ENCODE measurements at places on chromosomes 5 and 9.

DNA sequence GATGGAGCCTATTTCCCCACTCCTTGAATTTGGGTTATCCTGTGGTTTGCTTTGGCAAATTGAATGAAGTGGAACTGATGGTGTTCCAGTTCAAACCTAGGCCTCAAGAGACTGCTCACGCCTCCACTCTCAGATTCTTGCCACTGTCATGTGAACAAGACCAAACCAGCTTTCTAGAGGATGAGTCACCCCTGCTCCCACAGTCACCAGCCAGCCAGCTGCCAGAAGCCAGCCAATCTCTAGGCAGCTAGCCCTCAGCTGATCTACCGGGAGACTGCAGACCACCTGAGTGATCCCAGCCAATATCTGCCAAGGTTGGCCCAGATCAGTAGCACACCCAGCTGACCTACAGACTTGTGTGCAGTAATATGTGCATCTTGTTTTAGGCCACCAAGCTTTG is 300.6 kb downstream of the TMEM38B start:
- DNase-seq = no peak

- DNase-seq = no peak
Measured at GRCh38 chr9:2663461-2664173, 42.0 kb downstream of the VLDLR start.

- DNase-seq = no peak
Measured at GRCh38 chr9:114688909-114689610, 7.1 kb upstream of the TEX48 start.

- no peak for DNase-seq
Measured at GRCh38 chr9:77829420-77829819, 181.3 kb upstream of the GNA14 start.

DNA sequence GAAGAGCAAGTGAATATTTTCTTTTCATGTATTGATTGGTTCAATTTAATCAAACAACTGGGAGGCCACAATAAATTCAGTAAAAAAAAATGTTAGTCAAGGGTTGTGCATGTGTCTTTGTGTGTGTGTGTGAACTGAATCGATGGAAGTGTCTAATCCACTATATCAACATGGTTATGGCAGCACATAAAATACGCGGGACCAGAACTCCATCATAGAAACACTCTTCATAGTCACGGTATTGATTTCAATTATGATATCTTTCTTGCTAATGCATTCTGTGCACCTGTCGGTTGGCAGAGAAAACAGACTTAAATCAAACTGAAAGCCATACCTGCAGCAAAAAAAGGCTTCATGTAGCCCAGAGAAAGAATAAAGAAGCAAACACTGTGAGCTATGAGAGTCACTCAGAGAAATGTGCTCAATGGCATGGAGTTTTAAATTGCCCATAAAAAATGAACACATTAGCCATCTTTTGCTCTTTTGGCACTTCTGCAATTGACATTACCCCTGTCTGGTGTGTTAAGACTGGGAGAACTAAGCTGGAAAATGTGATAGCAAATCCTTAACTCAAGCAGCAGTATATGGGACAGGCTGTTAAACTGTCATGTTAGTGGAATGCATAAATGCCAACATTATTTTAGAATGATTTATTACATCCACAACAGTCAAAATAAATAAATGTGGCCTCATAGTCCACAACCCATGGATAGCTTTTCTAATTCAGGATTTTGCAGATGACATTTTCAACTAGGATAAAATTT is 642.4 kb upstream of the C9orf72 start:
- no peak for DNase-seq

DNA sequence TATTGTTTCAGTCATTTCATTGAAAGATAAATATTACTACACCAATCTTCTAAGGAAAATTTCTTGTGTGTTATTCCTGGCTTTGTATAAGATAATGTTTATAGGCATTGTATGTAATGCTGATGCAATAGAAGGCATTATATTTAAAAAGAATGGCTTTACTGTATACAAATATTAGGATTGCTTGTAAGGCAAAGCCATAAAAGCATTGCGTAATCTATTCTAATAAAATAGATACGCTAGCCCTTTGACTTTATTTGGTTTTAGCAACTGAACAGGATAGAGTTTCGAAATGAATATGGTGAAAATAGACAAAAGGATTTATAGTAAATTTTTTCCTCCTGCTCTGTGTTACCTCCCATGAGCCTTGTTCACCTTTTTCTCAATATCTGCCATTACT is 5.5 kb upstream of the LYSMD3 start:
- no peak for DNase-seq

GRCh38 chr5:113029614-113030013 is 53.0 kb downstream of the DCP2 start:
- DNase-seq = no peak

DNA sequence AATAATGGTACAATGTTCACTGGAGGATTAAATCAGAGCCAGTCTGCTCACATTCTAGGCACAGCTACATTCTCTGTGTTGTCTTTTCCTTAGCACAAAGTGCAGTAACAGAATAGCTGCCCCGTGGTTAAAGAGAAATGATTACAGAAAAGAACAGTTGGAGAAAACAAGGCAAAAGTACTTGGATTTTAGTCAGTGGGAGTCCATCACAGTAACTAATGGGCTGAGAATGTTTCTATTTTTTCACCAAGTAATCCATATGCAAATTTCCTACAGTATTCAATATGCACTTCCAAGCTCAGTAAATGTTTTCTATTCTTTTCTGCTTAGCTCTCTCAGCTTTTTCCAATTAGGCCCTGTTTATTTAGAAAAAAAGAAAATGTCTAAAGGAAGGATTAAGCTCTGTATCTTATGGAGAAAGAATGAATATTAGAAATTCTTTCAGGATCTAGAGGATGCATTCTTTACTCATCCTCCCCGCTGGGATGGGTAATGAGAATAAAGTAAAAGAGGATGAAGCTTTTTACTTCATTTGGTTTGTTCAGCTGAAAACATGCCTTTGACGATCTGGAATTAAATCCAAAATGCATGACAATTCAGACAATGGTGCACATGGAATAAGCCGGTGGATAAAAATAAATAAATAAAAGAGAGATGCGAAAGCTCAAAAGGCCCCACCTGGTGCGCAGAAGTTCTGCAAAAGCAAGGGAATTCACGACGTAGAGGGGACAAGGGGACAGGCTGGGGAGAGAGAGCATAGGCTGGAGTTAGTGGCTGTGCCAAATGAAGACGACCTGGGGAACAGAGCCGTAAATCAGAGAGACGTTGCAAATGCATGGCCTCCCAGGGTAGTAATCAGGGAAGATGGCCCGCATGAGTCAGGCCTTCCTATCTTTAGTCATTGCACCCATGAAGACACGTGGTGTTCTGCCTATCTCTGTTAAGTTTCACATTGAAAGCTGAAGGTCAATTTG is 345.2 kb downstream of the GLIS3 start:
- DNase-seq = no peak

- no peak for DNase-seq
Measured at GRCh38 chr5:59097116-59097515, 514.2 kb downstream of the RAB3C start.

DNA sequence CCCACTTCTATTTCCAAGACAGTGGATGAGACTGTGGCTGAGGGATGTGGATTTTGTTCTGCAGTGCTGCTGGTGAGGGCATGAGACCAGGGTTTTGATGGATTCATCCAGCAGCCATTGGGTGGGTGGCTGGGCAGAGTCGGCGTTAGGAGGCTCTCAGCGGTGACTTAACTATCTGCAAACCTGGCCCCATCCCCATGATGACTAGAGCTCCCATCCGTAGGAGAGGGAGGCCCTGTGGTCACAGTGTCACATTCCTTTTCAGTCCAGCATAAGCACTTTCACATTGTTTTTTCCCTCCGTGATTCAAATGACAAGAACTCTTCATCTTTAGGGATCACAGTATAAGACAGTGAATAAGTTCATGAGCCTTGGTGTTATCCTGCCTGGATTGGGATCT is 60.4 kb upstream of the SPRY4 start:
- no peak for DNase-seq

DNA sequence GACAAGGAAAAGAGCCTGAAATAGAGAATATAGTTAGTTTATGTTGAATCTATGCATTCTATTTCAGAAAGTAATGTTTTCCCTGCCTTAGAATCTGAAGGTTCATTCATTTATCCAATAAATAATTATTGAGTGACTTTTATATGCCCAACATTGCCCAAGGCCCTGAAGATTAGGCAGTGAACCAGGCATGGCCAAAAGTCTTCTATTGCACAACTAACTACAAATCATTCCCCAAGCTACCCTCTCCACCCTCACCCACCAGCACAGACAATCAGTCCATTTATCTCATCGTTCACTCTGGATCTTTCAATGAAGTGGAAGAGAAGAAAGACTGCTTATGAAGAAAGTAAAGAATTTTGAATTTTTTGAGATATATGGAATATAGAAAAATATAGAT is 268.4 kb downstream of the PLK2 start:
- no peak for DNase-seq

DNA sequence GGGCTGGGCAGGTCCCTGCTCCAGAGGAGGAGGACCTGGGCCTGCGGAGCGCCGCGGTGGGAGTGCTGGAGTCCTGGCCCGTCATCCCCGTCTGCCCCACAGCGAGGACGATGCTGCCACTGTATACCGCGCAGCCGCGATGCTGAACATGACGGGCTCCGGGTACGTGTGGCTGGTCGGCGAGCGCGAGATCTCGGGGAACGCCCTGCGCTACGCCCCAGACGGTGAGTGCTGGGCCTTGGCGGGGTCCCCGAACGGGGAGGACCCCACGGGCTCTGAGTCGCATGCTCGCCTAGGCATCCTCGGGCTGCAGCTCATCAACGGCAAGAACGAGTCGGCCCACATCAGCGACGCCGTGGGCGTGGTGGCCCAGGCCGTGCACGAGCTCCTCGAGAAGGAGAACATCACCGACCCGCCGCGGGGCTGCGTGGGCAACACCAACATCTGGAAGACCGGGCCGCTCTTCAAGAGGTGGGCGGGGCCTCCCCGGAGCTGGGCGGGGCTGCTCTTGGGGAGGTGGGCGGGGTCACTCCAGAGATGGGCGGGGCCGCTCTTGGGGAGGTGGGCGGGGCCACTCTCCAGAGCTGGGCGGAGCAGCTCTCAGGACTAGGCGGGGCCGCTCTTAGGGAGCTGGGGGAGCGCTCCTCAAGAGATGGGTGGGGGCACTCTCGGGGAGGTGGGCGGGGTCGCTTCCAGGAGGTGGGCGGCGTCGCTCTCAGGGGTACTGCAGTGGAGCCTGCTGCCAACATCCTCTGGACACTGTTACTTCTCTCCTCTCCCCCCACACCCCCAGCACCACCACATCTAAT is 13.1 kb downstream of the LRRC26 start:
- DNase-seq = peak; percentile 39

GRCh38 chr9:82126256-82126655 is 137.7 kb downstream of the SPATA31D1 start:
- DNase-seq = no peak

DNA sequence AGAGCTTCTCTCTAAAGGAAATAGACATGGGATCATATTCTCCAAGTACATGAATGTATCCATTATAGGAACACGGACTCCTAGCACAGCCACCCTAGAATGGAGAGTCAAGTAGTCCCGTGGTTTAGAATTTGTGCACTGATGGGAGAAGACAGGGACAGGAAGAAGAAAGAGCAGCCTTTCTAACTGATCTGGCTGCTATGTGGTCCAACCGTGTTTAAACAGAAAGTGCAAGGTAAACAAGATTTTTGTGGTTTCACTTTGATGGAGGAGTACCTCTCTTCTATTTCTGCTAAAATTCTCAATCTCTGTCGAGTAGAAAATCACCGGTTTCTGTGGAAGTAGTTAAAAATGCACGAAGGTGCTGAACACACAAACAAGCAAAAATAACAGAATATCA is 171.3 kb downstream of the ST8SIA4 start:
- no peak for DNase-seq
